ENCODE measurements at places on chromosomes 2 and 18.

DNA sequence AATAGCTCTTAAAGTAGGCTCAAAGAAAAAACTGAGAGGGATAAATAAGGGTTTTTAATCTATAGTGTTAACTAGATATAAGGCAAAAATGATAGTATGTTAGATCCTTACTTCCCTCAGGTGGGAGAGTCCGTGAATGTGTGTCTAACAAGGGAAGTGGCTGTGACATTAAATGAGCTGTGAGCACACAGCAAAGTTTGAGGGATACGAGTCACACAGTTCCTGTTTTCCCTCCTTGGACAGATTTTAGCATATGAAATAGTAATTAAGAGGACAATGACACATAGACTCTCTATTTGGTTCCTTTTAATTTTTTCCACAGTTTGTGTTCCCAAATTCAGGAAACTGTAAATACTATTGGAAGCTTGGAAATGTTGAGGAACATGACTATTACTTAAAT lies 148.4 kb upstream of the CAVIN2 start:
- DNase-seq, result no peak

DNA sequence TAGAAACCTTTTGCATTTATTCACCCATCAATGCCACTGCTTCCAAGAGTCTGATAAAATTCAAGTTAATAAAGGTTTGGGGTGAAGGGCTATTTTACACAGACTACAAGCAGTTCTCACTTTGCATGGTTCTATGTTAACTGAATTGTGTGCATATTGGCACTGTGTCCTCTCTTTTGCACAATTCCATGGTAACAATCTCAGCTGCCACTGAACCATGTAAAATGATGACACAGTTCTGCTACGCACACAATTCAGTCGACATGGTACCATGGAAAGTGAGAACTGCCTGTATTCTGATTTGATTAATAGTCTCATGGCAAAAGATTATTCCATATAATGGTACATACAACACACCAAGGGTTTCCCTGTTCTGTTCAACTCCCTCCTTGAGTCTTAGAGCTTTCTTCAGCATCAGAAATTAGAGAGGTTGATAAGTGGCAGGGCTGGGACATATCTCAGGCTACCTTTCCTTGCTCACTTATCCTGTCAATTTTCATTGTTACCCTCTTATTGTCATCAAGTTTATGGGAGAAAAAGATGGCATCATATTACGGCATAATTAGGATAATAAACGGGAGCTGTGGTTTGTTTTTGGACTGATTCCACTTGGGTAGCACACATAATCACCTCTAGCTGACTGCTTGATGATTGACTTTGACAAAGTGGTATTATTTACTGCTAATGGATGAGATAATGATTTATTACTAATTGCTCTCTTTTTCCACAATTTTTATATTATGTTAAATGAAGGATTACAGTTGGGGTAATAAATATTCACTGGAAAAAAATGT lies 139.3 kb upstream of the CREB1 start:
- DNase-seq, result no peak

- no peak for DNase-seq
These were observed 1.4 kb downstream of the C2orf81 start for GRCh38 chr2:74420006-74420405.

DNA sequence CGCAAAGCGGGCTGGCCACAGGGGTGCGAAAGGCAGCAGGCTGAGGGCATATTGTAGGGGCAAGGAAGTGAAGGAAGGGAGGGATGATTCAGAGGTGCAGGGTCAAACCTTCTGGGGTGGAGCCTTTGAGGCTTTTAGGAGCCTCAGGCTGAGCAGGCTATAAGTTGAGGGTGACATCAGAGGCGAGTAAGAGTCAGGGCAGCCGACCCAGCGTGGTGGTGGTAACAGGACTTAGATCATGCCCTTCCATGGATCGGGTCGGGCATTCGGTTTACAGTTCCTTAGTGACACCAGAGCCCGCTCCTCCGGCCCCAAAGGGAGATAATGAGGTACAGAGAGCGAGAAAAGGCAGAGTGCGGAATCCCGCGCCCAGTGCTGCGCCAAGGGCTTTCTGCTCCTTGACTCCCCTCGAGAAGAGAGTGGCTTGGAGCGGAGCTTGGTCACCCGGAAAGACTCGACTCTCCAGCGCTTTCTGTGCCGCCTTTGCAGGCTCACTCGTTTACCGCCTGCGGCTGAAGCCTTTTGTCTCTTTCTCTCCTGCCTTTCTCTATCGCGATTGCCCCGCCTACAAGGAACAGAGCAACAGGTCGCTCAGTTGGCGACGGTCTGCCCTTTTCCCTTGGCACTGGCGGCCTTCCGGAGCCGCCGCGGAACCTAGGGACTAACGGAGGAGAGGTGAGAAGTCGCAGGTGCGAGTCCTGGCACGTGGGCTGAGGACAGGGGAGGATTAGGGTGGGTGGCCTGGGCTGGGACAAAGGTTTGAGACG lies 720 bp downstream of the LBX2 start:
- no peak for DNase-seq

GRCh38 chr18:59606193-59607077 lies 90.8 kb downstream of the CCBE1 start:
- no peak for DNase-seq

DNA sequence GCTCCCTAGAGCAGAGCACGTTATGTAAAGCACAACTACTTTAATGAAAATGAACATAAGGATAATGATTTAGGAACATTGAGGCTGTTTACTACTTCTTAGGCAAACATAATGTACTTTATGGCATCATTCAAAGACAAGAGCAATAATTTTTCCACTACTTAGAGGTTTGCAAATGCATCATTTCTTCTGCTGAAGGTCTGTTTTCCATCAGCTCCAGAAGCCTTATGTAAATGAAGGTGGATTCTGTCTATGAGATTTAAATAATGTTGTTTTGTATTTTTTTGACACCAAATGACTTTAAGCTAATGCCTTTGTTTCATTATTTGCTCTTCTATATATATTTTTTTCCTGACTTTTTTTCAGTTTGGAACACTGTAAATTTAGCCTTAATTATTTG lies 28.1 kb downstream of the MREG start:
- DNase-seq, result no peak

- no peak for DNase-seq
These were observed 424.4 kb upstream of the RGPD4 start for GRCh38 chr2:107402330-107402729.

DNA sequence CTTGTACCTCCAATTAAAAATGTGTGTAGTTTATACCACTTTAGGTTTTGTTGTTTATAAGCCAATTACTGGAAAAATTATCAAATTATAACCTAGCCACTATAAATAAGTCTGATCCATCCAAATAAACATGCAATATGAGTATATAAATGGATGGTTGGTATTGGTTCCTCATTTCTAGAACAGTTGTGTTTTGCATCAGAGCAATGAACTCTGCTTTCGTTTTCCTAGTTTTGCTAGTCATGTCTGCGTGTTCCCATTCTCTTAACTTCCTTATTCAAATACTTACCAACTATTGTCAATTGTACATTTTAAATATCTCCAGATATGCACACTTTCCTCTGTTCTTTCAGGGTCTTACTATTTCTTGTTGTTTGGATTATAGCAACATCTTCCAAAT lies 641.7 kb downstream of the NR4A2 start:
- DNase-seq, result no peak

DNA sequence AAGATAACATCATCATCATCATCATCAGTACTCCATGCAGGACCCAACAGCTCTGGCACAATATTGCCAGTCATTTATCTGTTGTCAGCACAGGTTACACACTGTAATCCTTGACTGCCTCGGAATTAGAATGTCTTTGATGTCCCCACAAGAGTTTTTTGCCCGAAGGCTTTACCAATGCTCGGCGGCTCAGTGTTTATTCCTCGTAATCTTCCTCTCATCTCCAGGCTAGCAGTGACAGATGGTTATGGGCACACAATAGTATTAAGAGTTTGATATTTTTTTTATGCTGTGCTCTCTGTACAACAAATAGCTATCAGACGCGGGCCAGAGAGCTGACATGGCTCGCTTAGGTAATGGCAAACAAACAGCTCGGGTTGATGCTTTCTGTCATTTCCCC lies 515.2 kb downstream of the ZEB2 start:
- no peak for DNase-seq

GRCh38 chr2:239264492-239264837 lies 136.4 kb downstream of the HDAC4 start:
- DNase-seq, result no peak

- no peak for DNase-seq
These were observed 18.4 kb downstream of the D2HGDH start for GRCh38 chr2:241752689-241753276.

DNA sequence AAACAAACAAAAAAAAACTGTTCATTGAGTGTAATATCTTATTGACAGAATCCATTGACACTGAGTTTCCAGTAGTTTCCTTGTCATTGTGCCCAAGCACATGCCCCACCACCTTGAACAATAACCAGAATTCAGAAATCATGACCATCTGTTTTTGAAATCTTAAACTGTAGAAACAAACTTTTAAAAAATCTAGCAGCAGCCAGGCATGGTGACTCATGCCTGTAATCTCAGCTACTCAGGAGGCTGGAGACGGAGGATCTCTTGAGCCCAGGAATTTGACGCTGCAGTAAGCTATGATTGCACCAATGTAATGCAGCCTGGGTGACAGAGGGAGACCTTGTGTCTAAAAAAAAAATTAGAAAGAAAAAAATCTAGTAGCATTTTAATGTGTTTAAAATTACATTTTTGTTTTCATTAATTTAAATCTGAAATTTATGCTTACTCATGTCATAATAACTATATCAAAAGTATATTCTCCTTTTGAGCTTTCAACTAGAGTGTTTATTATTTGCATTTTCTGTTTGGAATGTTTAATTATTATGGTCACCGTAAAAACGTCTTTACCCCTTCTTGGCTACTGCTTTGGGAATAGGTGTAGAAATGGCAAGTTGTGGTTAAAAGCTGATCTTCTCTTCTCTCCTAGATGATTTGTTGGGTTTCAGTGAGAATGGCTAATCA lies 25.2 kb upstream of the STON1 start:
- DNase-seq, result no peak

- DNase-seq, result no peak
These were observed 287.8 kb upstream of the SLC39A10 start for GRCh38 chr2:195369218-195369587.

DNA sequence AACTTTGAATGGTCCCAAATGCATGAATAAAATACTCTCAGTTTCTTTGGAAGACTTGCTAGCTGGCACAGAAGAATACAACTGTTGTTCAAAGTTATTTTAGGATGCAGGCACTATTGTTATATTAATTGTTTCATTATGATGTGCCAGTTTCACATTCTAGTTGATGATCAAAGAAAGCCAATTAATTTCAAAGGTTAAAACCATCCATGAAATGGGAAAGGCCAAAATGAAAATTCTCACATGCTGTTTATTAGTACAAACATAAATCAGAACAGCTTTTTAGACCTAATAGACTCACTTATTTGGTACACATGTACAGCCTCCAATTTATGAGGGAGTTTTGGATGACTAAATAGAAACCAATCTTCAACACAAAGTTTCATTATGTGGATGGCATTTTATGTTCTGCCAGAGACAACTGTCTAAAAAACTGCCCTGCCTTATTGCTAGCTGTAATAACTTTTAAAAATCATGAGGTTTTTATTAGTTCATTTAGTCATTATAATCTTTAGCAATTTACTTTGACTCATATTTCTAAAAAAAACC lies 42.2 kb downstream of the RFTN2 start:
- no peak for DNase-seq

DNA sequence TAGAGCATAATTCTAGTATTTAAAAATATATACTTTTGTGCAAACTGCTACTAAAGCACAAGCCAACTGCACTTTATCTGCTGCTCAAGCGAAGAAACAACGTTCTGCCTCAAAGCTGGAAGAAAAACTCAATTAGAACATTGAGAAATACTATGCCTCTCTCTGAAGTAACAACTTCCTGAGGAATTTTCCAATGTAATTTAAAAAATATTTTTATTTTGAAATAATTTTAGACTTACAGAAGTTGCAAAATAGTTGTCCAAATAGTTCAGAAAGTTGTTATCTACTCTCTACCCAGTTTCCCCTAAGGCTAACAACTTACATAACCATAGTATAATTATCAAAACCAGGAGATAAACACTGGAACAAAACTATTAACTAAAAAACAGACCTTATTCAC lies 12.3 kb upstream of the POLI start:
- no peak for DNase-seq

DNA sequence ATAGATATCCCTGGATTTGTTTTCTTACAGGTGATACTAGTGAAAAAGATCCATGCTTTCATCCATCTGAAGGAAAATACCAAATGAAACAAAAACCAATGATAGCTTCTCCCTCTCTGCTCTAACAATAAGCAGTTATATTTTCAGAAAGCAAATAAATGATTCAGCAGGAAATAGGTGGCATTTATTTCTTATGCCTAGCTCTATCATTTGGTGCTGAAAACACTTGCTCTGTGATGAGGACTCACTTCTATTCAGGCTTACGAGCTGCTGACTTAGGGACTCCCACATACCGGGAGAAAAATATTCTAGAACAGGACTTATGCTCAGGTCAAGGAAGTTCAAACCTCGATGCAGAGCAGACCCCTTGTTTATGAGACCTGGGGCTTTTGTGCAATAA lies 142.6 kb downstream of the SETBP1 start:
- DNase-seq, result no peak

GRCh38 chr18:49848115-49848514 lies 34.8 kb upstream of the ACAA2 start:
- DNase-seq, result no peak

All from stimulated activated CD8-positive, alpha-beta memory T cell treated with anti-CD3 and anti-CD28 coated beads, Interleukin-7, amount 100 ng/mL, for 48 hours (primary cell).